NCI-H748 treated with DMSO at 0.1 percent for 48 hours (cell line): ENCODE measurements at places on chromosomes 6 and 20.

DNA sequence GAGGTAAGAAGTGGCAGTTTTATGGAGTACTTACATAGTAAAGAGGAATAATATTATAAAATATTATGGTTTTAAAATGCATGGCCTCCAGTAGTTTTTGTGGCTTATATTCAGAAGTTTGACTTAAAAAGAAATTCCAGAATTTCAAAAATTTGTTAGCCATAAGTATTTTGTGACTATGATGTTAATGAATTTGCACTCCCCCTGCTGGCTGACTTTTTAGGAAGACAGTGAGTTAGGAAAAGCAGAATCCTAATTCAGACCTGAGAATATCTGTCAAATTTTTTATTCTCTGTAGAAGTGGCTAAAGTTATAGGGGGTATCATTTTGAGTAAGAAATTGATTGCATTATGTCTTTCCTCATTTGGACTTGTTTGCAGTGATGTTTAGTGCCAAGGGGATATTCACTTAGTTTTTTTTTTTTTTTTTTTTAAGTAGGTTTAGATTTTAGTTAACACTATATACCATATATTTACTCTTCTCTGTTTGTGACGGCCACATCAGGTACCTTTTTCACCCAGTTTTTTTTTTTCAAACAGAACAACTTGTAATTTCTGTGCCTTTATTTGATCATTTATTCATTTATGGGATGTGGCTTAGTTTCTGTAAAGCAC is 40.8 kb downstream of the ZFAND3 start:
- DNase-seq, result no peak

GRCh38 chr20:36098364-36098763 is 56.2 kb upstream of the EPB41L1 start:
- no peak for DNase-seq

GRCh38 chr6:37205175-37205996 is 35.4 kb downstream of the PIM1 start:
- DNase-seq, result no peak

DNA sequence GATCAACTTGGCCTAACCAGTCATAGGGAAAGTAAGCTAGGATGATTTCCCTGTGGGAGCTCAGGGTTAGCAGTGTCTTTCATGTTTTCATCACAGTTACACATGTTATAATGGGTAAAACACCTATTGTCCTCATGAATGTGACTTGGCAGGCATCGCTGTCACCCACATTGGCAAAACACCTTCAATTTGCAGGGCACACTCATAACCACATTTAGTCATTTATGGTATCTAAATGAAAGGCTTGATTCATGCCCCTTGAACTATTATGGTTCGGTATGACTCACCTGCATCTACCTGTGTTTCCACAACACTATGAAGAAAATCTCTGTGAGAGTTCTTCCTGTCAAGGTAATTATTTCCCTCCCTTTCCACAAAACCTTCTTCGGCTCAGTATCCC is 49.2 kb downstream of the FRK start:
- peak; percentile 25 for DNase-seq

DNA sequence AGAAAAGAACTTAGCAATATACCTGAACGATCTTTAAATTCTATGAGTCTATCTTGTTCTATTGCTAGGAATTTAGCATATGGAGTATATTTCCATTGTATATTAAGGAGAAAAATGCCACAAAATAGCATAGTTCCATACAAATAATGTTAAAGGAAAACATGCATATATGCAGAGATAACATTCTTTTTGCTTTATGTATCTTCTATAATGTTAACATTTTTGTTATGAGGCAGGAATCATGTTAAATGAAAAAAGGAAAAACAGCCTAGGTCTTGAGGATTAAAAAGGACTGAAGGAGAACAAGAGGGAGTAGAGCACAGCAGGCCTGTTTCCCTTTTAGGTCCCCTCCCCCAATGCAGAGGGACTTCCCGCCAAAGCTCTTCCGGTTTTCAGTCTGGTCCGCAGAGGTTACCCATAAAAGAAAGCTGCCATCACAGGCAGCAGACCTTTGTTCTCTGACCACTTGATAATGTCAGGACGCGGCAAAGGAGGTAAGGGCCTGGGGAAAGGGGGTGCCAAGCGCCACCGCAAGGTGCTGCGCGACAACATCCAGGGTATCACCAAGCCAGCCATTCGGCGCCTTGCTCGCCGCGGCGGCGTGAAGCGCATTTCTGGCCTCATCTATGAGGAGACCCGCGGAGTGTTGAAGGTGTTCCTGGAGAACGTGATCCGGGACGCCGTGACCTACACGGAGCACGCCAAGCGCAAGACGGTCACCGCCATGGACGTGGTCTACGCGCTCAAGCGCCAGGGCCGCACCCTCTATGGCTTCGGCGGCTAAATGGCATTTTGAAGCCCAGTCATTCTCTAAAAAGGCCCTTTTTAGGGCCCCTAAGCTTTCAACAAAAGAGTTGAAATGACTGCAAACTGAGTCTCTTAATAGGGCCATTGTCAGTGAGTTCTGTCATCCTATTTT is 108.4 kb upstream of the PRSS16 start:
- no peak for DNase-seq

DNA sequence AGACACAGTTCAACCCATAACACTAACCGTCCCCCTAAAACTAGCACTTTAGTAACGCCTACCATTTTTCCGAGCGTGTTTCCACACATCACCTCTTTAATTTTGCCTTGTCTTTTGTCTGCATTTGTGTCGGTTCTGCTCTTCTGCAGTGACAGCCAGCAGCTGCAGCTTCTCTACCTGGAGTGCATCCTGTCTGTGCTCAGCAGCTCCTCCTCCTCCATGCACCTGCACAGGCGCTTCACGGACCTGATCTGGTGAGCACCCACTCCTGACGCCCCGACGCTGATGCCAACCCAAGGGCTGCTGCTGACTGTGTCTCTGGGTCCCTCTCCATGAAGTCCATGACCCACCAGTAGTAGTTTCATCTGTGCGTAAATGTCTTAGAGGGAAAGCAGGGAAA is 35.4 kb upstream of the PBOV1 start:
- DNase-seq, result no peak

GRCh38 chr6:31861919-31862343 is 690 bp downstream of the NEU1 start:
- DNase-seq, result no peak

GRCh38 chr6:45450831-45451230 is 73.1 kb upstream of the SUPT3H start:
- no peak for DNase-seq
